ENCODE measurements at places on chromosomes 7 and 10. TPM values are rescaled to one million over a fixed set of nuclear protein-coding genes. Genes with fewer than 3 reads are reported as not detected.
A peak's percentile ranks its signal among the peaks of the same experiment; 100 is the strongest.

- DNase-seq: no peak
Measured at GRCh38 chr10:29619241-29619669, 15.5 kb downstream of the SVIL start.

DNA sequence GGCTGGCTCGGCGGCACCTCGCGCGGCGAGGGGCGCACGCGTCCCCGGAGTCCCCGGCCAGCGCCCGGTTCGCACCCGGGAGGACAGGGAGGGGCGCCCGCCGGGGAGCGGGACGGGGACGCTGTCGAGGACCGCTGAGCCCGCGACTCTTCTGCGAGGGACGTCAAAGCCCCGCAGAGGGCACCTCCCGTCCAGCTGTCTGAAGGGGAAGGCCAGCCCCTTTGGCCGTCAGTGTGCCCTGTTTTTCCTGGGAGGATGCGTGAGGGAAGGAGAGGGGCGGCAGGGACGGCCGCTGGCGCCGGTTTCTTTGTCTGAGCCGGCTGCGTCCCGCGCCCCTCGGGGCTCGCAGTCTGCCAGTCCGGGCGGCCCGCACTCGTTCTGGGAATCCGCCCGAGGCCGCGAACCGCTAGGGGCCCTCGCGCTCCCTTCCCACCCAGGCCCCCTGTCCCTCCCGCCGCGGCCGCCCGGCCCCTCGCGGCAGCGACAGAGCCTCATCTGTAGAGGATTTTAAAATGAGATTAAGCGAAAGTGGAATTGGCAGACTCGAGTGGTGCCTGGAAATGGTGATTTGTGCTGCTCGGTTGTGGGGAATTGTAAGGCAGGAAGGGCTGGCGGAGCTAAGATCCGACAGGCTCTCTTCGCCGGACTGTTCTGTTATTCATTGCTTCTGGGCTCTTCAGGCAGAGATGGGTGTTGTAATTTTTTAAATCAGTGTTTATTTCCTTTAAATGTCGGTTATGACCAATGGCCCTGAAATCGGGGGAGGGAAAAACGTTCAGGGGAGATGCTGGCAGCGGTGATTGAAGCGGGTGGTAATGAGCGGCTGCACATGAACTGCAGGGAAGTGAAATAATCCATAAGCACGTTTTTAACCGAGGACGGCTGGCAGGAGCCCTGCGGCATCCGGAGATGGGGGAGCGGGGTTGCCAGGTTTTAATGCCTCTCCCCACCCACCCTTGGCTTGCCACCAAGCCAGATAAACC, 618 bp upstream of the RELN start:
- peak; percentile 61 for DNase-seq

- DNase-seq: no peak
Measured at GRCh38 chr7:80552031-80552694, 40.3 kb upstream of the GNAT3 start.

DNA sequence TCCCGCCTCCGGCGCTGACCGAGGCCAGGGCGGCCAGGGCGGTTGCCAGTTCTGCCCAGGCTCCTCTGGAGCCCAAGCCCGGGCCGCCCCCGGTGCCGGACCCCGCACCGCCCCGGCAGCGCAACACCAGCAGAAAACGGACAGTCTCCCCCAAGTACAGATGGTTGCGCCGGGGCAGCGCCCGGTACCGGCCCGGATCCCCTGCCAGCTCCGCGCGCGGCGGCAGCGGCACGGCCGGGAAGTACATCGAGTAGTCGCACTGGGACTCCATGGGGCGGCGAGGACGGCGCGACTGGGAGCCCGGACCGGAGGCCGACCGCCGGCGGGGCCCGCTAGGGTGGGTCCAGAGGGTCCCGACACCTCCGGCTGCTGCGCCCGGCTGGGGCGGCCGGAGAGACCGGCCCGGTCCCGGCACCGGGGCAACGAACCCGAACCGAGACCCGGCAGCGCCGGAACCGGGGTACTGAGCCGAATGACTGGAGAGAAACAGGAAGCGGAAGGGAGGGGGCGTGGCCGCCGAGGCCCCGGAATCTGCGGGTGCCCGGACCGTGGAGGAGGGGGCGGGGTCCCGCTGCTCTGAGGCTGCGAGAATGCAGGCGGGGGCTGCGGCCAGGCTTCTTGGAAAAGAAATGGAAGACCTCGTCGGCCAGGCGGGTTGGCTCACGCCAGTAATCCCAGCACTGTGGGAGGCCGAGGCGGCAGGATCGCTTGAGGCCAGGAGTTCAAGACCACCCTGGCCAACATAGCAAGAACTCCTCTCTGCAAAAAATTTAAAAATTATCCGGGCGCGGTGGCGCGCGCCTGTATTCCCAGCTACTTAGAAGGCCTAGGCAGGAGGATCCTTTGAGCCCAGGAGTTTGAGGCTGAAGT, at the start of gene TRAPPC14:
Gene TRAPPC14 (minus strand): TSS at position 495 of the 870 bp plus-strand sequence. CDS start 224 bp downstream, at position 271.
- DNase-seq: peak; percentile 97

- DNase-seq: no peak
Measured at GRCh38 chr7:139708541-139708940, 69.3 kb downstream of the HIPK2 start.

DNA sequence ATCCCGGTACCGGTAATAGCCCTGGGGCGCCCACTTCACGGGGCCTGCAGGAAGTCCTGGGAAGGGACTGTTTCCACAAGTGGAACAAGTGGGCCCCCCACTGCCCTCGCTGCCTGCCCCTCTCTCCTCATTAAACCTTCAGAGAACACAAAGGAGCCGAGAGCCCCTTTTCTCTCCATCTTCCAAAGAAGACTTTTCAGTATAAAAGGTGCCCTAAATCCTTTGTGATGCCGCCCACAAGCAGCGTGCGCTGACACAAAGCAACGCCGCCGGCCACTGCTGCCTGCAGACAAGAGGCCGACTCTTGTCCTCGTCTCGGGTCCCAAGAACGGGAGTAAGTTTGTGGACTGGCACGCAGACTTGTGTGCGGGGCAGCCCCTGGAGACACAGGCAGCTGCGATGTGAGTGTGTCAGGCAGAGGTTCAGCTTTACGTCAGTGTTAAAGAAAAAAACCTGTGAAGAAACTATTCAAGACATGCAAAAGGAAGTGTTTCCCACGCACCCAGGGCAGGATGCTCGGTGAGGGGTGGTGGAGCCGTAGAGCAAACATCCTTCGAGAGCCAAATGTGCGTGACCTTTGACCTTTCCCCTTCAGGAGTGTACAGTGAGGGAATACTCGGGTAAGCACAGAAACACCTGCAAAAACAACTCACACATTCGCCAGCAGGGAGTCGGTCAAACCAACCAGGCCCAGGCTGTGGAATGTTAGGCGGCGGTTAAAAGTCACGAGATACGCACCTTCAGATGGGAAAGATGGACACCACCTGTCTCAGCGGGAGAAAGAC, 118.2 kb downstream of the VIPR2 start:
- peak; percentile 61 for DNase-seq

DNA sequence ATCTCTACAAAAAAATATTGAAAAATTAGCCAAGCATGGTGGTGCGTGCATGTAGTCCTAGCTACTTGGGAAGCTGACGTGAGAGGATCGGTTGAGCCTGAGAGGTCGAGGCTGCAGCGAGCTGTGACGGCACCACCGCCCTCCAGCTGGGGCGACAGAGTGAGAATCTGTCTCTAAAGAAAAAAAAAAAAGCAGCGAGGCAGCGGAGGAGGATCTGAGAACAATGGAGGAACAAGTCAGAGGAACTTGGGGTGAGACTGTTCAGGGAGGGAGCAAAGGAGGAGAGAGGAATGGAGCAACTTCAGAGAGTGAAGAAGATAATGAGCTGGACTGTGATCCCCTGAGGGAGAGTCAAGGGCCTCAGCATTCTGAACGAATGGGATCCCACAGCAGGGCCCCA, 85.4 kb downstream of the MKX start:
- DNase-seq: no peak

DNA sequence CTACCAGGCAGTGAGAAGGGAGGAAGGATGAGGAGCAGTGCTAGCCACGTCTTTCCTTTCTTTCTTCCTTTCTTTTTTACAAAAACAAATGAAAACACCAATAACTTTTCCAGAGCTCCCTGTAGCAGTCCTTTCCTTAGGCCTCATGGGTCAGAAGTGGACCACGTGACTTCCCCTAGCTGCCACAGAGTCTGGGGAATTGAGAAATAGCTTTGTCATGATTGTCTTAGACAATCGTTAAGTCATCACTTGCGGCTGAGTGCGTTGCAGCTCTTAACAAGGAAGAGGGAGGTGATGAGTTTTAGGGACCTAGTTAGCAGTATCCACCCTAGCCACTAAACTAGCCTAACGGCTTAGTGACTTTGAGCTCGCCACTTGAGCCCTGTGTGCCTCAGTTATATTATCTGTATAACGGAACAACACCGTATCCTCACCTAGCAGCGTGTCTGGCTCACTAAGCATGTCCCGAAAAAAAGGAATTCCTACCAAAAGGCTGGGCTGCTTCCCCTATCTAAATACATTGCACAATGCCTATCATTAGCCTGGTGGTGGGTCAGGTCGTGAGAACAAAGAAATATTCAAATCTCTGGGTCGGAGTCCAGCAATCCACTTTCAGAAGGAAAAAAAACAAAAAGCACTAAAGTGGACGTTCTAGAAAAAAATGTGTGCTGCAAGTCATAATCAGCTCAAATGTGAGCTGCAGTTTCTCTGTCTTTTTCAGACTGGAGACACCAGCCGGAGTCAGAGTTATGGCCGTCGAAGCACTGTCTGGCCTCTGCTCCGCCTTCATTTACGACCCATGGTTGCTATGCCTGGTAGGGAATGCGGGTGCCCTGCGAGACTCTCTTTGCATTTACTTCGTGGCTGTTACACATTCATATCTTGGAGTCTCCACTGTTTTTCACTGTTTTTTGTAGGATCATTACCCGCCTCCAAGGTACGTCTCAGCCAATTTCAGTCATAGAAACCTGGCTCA, 338.5 kb upstream of the FOXK1 start:
- DNase-seq: no peak

DNA sequence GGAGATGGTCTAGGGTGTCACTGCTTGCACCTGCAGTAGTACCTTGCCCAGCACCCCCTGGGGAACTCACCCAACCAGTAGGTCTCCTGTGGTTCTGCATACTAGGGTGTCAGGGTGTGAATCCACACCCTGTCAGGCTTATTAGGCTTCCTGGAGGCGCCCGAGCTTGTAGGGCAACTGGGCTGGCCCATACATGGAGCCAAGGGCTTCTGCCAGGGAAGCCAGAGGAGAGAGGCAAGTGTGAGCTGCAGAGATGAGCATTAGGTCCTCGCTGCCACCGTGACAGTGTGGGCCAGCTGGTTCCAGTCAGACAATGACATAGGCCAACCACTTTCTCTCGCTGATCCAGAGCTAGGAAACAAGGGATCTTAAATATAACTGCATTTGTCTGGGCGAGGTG, 11.2 kb downstream of the MXI1 start:
- DNase-seq: no peak

DNA sequence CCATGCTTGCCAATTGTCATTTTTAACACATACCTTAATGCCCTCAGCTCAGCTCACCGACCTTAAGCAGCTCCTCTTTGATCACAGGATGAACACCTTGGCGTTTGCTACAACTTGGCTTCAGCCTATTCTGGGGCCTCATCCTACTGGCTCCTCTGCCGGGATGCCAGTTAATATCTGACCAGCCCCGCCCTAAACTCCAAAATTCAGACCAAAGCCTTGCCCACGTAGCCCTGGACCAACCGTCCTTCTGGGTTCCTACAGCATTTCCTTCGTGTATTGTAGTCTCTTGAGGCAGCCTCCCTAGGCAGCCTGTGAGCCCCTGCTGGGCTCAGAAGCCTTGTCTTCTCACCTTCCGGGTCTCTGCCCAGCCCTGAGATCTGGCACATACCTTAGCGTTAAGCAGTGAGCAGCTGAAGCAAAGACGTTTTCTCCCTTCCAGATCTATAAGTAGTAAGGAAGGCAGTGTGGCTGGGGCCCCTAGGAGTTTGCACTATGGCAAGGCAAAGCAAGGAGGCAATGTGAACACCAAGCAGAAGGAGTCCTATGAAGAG, 836 bp downstream of the ENO4 start:
- DNase-seq: no peak

DNA sequence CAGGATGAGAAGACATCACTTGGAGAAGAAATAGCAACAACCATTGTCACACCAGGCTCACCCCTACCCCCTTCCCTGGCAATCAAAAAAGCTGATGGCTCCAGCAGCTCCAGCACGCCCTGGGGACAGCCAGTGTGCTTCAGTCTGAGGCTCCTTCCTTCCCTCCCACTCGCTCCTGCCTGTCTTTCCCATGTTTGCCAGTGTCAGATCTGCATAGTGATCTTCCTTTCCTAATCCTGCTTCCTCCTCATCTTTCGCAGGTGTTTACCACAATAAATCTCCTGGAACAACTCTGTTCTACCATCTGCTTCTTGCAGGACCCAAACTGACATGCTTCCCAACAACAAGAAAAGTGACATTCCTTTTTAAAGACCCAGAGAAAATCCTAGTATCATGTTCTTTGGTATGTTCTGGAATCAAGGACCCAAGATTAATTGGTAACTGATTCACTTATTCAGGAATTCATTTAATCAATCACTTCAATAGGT, 57.1 kb downstream of the STEAP1B start:
- DNase-seq: no peak

DNA sequence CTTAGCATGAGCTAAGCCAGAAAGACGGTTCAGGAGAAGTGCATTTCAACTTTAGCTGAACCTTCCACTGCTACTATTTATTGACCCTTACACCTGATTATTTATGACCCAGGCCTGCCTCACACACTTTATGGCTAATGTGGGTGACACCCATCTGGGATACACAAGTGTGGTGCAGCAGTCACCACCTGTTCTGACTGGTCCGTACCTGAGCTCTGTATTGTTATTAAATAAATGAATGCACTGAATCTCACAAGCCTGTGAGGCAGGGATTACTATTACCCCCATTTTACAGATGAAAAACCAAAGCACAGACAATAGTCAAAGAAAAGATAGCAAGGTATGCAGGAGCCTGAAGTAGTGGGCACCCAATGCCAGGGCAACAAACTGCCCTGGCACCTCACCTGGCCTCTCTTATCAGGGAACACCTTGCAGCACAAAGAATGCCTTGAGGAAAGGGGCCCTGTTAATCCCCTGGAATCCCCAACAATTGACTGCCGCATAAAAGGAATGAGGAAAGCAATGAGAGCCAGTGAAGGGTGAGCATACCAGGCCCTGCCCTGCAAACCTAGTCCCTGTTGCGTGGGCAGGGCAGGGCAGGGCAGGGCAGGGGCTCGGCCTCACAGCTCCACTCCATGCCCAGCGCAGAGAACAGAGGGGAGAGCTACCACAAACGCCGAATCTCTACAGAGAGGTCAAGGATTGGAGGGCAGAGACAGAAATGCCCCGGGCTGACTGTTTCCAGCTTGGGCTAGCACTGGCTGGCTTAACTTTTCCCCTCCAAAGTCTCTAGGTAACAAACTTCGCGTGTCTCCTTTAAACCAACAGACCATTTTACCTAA, 1.3 kb downstream of the ANXA11 start:
- no peak for DNase-seq

TRIM50 gene
- total RNA-seq: 0.71 TPM

OR2A12 gene
- not detected for total RNA-seq

MBLAC1 gene
- 2.5 TPM for total RNA-seq

NEUROD6 gene
- total RNA-seq: not detected

CAMK1D gene
- 27.1 TPM for total RNA-seq

SFMBT2 gene
- total RNA-seq: 14.6 TPM

PLPP4 gene
- 2.1 TPM for total RNA-seq

ASZ1 gene
- total RNA-seq: not detected

CELF2 gene
- 94.9 TPM for total RNA-seq

SEMA3C gene
- total RNA-seq: 143 TPM

ABCC2 gene
- 10.4 TPM for total RNA-seq

Data from sciatic nerve (tissue), 2 donors.